NCI-H1092 (cell line): ENCODE measurements at places on chromosomes 5 and 9.

GRCh38 chr5:159345336-159345735, 15.0 kb upstream of the IL12B start:
- no peak for DNase-seq

- DNase-seq: no peak
Measured at GRCh38 chr9:16879416-16879815, 8.9 kb upstream of the BNC2 start.

DNA sequence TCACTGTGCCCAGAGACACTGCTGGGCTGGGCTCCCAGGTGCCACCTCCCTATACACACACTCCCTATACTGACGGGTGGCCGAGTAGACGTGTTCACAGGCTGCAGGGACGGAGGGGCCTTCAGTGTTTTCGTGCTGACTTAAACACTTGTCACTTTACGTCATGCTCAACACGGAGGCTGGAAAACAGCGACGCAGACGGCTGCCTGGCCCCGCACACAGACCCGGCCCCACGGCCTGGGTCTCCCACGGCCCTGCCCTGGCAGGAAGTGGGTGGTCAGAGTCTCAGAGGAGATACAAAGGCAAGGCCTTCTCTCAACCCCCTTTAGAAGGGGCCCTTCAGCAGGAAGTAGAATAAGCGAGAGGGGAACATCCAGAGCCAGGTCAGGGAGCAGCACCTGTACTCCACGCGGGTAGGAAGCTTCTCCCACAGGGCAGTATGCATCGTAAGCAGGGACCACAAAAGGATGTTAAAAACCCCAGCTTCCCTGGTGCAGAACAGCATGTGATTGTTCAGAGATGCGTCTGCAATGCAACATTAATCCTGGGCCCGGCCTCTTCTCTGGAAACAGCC, 11.9 kb upstream of the TBC1D9B start:
- no peak for DNase-seq

GRCh38 chr9:106869028-106869427, 6.1 kb downstream of the ZNF462 start:
- DNase-seq: no peak

GRCh38 chr5:154375329-154376008, 70.3 kb upstream of the SAP30L start:
- no peak for DNase-seq

GRCh38 chr9:13013991-13014883, 239.4 kb downstream of the LURAP1L start:
- DNase-seq: no peak
